CD4-positive, alpha-beta T cell treated with Interferon alpha-2 for 1 hour (primary cell): ENCODE measurements at places on chromosomes 1 and 21.

DNA sequence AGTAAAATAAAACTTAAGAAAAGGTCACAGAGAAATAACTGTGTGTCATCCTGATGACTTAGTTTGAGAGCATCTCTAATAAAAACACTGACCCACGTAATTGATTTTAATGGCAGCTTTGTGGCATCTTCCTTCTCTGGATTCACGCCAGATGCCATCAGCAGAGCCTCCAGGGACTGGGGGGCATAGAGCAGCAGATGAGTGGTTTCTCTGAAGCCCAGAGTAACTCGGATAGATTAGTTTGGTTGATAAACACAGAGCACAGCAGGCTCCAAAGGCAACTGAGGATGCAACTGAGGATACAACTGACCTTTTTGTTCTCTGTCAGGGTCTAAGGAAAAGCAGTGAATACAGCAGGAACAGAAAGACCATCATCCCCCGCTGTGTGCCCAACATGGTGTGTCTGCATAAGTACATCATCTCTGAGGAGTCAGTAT is 180.8 kb downstream of the RPS6KC1 start:
- DNase-seq, result no peak

DNA sequence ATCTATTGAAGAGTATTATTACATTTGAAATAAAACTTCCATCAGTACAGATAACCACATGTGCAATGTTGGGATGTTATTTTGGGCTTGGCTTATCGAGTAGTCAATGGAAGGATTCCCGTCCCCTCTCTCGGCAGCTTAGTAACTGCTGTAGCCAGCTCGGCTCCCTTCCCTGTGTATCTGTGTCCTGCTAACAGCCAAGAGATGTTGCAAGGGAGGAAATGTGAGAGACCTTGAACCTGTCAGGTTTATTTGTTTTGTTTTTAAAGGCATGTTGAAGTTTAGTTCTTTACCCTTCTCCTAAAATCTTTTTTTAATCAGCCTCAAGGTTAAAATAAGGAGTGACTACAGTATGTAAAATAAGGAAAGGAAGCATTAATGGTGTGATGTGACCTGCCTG is 13.6 kb upstream of the TARS2 start:
- DNase-seq, result no peak

DNA sequence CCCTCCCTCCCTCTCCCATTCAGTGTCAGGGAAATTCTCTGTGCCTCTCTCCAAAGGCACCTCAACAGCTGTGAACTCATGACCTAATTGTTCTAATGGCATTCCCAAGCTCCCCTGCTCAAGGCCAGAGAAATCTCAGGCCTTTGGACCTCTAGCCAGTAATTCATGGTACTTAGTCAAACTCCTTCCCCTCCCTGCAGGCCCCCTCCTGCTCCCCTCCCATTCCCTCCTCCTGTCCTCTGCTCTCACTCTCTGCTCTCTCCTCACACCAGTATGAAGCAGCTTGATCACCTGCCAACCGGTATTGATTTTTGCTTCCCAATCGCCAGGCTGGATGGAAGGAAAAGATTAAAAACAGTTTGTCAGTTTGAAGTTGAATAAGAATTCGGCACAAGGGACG is 370.5 kb upstream of the PBX1 start:
- DNase-seq, result no peak

GRCh38 chr1:26771643-26772321 is 16.0 kb upstream of the PIGV start:
- DNase-seq, result no peak

DNA sequence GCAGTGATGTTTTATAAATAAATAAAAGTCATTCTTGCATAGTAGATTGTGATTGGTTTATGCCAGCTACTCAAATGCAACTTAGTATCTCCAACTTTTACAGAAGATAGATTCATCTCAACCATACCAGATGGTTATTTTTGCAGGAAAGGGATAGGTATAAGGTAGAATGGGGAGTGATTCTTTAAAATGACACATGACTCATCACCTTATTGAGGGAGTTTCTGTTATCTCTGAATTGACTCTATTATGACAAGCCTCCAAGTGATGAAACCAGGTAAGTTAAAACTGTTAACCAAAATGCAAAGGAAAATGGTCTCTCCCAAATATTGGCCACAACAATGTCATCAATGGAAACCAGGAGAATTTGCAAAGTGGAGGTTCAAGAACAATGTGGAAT is 54.5 kb downstream of the PTPRC start:
- no peak for DNase-seq

- DNase-seq, result no peak
Observed at GRCh38 chr1:233620065-233620464, 6.2 kb downstream of the KCNK1 start.

GRCh38 chr1:234970731-234971476 is 157.7 kb downstream of the TOMM20 start:
- DNase-seq, result no peak

DNA sequence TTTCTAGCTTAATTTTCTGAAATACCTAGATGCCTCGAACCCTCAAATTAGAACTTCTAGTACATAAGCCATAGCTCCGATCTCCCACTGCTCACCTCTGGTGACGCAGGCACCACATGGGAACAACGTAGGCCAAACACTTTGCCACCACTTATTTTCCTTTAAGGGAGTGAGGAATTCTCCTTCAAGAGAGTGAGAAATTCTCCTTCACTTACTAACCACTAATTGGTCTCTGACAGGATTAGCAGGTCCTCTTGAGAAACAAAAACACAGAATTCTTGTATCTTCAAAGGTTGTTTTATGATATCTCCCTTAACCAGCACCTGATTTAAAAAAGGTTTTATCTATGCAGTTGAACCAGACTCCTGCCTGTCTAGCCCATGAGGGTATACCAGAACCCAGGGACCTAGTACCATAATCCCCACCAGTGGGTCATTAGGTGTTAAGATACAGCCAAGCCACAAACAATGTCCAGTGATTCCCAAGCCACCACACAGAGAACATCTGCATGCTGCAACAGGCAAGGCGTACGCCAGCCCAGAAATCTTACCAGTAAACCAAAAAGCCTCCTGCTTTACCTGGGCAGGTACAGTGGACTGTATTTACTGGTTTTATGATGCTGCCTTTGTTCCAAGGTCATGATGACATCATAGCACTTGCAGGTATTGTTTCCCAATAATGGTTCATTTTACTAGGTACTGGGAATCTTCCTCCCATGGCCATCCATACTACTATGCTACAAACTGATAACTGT is 20.3 kb upstream of the CXADR start:
- no peak for DNase-seq

DNA sequence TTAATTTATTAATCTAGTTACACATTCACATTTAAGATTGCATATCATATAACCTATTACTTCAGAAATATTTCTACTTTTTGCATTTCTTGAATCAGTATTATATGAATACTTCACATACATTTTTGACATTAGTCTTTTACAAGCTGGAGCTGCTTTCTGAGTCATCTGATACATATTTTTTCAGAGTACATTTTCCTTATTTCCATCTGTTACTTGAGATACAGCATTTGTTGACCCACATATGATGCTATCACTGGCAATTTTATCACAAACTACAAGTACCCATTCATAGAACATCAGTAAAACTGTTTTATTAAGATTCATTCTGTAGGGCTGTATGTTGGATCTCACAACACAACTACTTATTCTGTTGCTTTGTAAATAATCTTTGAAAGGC is 367.2 kb upstream of the ST6GALNAC5 start:
- DNase-seq, result no peak

GRCh38 chr1:189874715-189875435 is 602.8 kb downstream of the BRINP3 start:
- DNase-seq, result no peak

GRCh38 chr1:113947388-113948107 is 18.4 kb downstream of the HIPK1 start:
- peak; percentile 68 for DNase-seq

DNA sequence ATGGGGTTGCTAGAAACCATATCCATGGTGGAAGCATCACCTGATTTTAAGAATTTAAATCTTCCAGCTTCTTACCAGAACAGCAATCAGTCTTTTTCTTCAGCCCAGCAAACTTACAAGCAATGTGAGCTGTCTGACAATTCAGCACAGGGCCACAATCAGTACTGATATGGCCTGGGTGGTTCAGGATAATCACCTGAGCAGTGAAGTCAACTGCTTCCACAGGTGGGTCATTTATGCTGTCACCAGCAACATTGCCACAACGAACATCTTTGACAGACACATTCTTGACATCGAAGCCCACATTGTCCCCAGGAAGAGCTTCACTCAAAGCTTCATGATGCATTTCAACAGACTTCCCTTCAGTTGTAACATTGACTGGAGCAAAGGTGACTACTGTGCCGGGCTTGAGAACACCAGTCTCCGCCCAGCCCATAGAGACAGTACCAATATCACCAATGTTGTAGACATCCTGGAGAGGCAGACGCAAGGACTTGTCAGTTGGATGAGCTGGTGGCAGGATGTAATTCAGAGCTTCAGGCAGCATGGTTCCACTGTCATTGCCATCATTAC is 74.8 kb downstream of the SERINC2 start:
- no peak for DNase-seq

- no peak for DNase-seq
Observed at GRCh38 chr1:115879977-115880376, 39.1 kb upstream of the NHLH2 start.

- no peak for DNase-seq
Observed at GRCh38 chr1:115842948-115843347, 2.0 kb upstream of the NHLH2 start.

DNA sequence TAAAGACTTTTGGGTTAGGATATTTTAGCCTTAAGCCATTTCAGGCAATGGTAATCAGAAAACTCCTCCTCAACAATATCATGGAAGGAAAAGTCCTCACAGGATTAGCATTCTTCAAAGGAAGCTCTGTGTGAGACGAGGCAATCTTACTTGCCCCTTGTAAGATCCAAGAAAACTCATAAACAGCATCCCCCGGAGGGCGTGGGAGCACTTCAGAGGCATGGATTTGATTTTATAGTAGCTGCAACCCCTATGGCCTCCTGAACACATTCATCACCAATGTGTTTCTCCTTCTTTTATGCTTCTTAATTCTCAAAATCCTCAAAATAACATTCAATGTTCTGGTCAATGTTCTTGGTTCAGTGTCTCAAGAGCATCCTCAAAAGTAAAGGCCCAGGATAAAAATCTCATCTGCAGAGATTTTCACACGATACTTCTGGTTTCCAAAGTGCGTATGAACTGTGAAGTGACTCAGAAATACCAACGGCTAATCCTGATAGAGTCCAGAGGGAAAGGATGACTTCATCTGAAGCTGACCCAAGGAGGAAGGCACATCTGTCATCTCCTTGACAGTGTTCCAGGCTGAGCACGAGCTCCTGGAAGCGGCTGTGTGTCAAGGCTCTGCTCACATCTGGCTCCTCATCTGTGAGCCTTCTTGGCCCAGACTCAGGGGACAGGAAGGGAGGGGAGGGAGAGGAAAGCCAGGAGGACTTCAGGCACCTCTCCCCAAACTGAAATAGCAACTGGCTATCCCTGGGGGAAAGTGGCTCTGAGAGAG is 49.3 kb upstream of the PSEN2 start:
- DNase-seq, result no peak
